ENCODE measurements at places on chromosomes 1 and 21.
A peak's percentile ranks its signal among the peaks of the same experiment; 100 is the strongest.

- DNase-seq, result no peak
These were observed 251.0 kb downstream of the OLFM3 start for GRCh38 chr1:101745551-101746270.

DNA sequence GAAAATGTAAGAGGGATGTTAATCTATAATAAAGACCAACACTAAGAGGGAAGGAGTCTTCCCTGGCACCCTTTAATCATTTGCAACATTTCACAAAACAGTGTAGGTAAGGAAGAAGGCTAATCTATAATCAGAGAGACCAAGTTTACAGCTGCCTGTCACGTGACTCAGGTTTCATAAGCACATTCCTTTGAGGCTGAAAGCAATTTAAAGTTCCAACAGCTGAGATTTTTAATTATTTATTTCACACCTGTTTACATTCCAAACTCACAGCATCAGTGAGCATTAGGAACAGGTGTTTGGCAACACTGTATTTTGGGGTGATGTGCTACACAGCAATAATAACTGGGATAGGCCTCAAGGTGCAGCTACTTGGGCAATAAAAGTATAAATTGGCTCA, 75.7 kb upstream of the PGBD5 start:
- DNase-seq, result no peak

GRCh38 chr1:103283841-103284669, 175.7 kb upstream of the COL11A1 start:
- DNase-seq, result no peak

- no peak for DNase-seq
These were observed 15.2 kb downstream of the TFAP2E start for GRCh38 chr1:35588197-35588910.

DNA sequence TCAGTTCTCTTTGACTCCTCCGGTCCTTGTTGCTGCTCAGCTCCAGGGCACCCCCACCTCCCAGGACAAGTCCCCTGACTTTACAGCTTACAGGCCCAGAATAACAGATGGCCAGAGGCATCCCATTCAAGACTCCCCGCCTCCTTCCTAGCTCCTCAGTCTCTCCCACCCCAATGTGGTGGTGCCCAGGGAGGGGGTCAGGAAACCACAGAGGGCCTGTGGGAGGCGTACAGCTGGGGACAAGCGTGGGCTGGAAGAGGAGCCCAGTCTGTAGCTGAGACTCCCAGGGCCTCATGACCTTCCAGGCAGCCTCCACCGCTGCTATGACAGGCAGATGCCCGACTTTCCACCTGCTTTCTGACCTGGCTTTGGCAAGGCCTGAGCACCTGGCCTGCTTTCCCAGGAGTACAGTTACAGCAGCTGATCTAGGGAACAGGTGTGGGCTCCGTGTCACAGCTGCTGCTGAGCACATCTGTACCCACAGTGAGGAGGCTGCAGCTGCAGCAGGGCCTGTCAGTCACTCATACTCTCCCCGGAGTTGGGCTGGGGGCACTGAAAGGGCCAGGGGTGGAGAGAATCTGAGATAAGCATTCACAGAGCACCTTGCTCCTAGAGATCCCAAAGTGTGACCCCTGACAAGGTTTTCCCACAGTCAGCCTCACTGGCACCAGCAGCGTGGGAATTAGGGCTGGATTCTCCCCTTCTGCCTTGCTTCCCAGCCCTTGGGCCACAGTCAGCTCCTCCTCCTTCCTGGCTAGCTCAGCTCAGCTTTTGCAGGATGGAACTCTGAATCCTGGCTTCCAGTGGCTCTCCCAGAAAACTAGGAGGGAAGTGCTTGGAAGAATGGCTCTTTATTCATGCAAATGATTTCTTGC, 7.1 kb upstream of the NAV1 start:
- no peak for DNase-seq

DNA sequence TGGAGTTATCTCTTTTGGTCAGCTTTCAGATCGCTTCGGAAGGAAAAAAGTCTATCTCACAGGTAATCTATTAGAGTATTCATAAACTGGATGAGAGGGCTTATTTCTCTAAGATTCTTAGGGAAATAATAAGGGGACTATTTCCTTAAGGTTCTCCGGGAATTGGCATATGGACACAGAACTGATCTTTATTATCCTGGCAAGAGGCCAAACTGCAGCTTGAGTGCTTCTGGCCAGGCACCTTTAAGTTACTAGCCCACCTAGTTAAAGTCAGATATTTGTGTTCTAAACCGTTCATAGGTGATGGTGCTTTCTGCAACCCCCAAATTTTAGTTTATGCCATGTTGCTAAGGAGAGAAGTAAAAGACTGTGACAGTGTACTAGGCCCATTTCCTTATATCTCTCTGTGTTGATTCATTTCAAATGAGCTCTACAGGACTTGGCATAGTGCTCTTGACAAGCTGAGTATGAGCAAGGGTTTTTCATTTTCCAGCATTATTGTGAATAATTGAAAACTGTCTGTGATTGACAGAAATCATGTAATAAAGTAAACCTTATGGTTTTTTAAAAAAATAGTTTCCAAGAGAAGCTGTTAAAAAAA, 43.4 kb downstream of the SLC22A15 start:
- DNase-seq, result no peak

DNA sequence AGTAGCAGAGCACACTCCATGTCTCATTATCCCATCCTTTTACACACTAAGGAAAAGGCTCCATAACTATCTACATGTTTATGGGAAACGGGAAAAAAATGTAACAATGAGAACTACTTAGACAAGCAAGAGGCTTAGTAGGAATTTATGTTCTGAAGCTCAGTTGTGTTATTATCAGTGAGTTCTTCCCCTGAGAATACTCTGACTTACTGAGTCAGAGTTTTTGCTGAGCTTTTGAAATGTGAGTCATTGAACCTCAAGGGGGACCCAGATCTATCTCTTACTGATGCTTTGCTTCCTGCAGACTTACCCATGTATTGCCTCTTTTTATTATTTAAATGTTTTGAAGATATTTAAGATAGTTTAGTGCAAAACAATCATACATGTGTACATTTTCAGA, 20.1 kb downstream of the CFHR5 start:
- no peak for DNase-seq

DNA sequence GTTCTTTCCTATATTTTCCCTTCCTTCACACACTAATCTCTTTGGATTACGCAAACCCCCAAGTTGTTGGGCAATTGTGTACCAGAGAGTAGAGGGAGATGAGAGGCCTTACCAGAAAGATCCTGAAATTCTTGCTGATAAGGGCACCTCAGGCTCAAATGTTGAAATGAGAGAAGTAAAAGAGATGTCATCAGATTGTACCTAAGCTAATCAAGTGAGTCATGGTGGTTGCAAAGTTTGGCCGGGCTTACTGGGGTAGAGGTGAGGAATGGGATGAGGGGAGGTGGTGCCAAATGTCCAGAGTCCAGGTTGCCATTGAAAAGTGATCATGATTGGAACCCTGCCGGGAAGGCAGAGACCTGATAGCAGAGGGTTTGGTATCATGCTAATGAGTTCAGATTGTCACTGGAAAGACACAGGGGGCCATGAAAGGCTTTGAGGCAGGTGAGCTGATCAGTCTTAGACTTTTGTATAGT, 43.1 kb downstream of the OPTC start:
- no peak for DNase-seq

DNA sequence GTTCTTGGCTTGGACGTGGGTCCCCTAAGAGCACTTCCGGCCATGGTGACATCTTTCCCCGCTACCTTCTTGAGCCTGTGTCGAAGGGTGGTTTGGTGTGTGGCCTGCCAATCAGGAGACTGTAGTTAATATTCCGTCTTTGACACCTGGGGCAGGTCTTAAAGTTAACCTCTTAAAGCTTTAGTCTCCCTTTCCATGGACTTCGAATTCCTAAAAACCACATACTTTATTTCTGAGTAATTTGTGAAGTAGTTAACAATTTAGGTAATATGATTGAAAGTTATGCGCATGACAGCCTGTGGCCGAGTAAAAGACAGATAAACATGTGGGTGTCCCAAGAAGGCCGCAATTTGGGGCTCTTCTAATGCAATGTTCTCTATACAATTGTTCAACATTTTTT, 10.2 kb upstream of the RAB29 start:
- DNase-seq, result no peak

GRCh38 chr1:109619576-109620400, at the start of the genes AMPD2 and GNAT2:
TSS of gene AMPD2 (plus strand) at chr1:109619837. CDS start at chr1:109621176, 1,339 bp downstream.
TSS of gene GNAT2 (minus strand) at chr1:109619616. CDS start at chr1:109612870, 6,746 bp downstream.
- DNase-seq, result peak; percentile 88

DNA sequence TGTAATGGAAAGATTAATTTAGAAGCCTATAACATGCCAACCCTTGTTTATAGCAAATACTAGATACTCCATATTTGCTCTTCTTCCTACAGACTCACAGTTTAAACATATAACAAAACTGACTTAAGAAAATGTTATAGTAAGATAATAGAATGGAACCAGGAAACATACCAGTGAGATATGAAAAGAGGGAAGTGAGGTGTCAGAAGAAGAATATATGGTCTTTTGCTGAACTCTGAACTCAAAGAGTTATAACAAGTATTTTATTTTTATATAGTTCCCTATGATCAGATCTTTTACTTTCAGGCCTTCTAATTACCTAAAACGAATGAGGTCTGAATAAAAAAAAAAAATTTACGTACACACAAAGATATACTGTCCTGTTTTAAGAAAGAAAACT, 20.9 kb downstream of the TMED5 start:
- no peak for DNase-seq

DNA sequence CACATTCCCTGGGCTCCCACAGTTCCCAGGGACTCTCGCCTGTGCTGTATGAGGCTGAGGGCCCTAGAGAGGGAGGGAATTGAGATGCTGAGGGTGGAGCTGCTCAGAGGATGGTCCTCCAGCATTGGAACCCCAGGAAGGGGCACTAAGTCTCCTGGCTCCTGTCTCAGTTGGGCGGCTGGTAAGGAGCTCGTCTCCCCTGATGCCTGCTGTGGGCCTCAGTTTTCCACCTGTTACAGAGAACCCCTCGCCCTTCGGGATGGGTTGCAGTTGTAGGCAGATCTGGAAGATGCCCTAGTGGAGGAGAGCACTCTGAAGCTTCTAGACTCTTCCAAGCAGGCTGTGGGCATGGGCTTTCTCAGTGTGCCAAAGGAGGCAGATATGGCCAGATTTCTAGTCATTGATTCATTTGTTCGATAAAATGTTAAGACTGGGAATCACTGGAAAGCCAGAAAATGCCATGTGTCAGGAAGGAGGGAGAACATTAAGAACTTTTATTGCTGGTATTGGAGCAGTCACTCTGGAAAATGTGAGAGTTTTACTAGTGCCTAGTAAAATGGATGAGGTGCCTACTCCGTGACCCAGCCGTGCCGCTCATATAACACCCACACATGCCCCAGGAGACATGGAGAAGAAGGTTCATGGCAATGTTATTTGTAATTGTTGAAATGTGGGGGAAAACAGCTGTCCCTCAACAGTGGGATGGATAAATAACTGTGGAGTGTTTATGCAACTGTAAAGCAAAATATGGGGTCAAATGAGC, 828 bp upstream of the MYBPH start:
- no peak for DNase-seq

GRCh38 chr1:65167586-65168242, 19.7 kb downstream of the AK4 start:
- DNase-seq, result no peak

DNA sequence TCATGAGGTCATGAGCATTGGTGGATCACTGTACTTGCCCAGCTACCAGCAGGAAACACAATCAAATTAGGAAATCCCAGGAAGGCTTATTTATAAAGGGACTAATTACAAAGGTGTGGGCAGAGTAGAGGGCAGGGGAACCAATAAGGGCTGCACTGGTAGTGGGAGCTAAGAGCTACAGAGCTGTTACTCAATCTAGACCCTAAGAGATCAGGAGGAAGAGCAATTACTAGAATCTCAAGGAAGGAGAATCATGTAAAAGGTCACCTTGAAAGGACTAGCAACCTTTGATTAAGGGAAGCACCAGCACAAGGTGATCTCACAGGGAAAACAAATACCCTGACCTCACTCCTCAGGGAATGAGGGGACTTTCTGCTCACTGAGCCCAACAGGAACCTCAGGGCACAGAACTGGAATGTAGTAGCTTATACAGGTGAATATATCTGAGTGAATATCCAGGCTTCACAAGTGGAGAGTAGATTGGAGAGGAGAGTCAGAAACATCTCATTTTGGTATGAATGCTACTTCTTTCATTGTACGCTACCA, 66.8 kb downstream of the SAMSN1 start:
- no peak for DNase-seq

DNA sequence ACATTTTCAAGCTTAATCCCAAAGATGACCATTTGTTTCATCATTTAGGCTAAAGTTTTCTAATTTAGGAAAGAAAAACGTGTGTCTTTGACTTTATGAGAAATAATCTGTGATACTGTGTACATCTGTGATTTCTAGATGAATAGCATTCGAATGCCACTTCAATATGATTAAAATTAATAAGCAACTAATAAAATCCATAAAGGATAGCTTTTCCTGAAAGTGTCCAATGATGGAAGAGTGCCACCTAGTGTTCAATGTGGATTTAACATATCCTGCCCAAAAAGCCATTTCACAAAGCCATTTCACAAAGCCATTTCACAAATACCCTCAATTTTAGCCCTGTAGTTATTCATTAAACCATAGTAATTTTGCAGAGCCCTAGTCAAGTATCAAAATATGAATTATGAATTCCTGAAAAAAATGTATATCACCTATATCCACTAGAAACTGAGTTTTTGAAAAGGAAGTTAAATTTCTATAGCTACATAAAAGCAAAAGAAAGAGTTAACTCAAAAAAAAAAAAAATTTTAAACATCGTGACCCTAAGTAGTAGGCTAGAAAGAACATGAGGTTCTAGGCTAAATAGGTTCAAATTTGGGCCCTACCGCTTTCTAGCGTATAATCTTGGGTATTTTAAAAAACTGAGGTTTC, 19.1 kb downstream of the NME7 start:
- DNase-seq, result no peak

- no peak for DNase-seq
These were observed 11.2 kb upstream of the LEPR start for GRCh38 chr1:65409314-65409713.

- no peak for DNase-seq
These were observed 101.7 kb downstream of the TRABD2B start for GRCh38 chr1:47895279-47896125.

- DNase-seq, result no peak
These were observed 185.5 kb upstream of the ZC3H12A start for GRCh38 chr1:37288900-37289299.

GRCh38 chr1:225697428-225697827, 44.5 kb upstream of the ENAH start:
- no peak for DNase-seq

GRCh38 chr1:221429264-221429663, 312.6 kb downstream of the DUSP10 start:
- no peak for DNase-seq

GRCh38 chr1:7199077-7199779, 414.0 kb downstream of the CAMTA1 start:
- DNase-seq, result no peak

- DNase-seq, result no peak
These were observed 90.0 kb upstream of the HNRNPU start for GRCh38 chr1:244954359-244954758.

DNA sequence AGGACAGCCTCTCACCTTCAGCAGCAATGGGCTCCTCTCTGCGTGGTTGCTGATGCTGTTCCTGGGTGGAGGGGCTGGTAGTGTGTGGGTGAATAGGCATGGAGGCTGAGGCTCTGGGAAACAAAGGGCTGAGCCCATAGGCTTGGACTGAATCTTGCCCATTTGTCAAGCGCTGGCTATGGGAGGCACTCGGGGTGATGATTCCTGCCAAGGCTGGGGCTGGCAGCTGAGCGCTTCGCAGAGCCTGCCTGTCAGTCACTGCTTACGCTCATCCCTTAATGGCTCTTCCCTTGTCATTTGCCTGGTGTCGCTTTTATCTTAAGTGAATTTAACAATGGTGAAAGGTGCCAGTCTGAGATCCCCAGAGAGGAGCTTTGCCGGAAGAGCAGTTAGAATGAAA, 353.3 kb downstream of the PBX1 start:
- no peak for DNase-seq

- no peak for DNase-seq
These were observed 12.4 kb downstream of the NEXN start for GRCh38 chr1:77900687-77901293.
